ENCODE measurements at places on chromosomes 7 and 10. TPM values are rescaled to one million over a fixed set of nuclear protein-coding genes. Genes with fewer than 3 reads are reported as not detected.
A peak's percentile ranks its signal among the peaks of the same experiment; 100 is the strongest.

DNA sequence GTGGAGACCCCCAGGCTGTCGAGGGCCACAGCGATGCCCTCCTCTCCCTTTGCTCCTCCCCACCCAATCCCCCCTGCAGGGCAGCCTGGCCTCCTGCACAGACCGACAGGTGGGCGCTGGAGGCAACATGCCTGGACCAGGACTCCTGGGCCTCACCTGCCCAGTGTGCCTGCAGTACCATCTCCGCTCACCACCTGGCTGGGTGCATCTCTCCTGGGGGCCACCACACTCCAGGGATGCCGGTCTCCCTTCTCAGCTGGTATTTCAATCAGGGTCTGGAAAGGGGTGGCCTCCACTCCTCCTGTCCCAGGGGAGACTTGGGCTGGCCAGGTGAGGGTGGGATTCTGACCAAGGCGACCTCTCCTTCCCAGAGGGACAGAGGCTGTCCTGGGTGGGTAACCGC lies 17.2 kb upstream of the CFAP46 start:
- H3K4me3 ChIP-seq: no peak overlapping the region
- H3K36me3 ChIP-seq: no peaks in the 10 kb centered on the region
- no peaks in the 10 kb centered on the region for H3K4me1 ChIP-seq
- DNase-seq: no peak
- H3K27me3 ChIP-seq: peaks cover 70% of the 10 kb centered on the region

DNA sequence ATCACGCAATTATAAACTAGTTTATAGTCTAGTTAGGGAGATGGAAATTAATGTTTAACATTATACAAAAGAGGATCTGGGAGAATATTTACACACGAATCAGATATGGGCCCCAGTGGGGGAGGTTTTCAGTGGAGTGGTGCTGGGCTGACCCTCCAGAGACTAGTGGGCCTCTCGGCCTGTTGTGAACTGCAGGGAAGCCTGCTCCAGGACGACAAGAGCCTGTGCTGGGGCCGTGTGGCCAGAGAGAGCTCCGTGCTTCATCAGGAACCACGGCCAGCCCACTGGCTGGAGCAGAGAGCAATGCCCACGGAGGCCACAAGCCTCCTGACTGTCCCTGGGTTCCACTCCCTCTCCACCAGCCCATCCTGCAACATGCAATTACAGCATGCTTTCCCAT lies 11.3 kb upstream of the ESYT2 start:
- H3K4me3 ChIP-seq: no peak overlapping the region
- no peaks in the 10 kb centered on the region for H3K27me3 ChIP-seq
- no peak overlapping the region for H3K27ac ChIP-seq
- H3K4me1 ChIP-seq: no peaks in the 10 kb centered on the region
- DNase-seq: no peak

- no peaks in the 10 kb centered on the region for H3K4me1 ChIP-seq
- no peak for DNase-seq
- no peaks in the 10 kb centered on the region for H3K36me3 ChIP-seq
- H3K27me3 ChIP-seq: no peaks in the 10 kb centered on the region
These were observed 176.4 kb upstream of the ANK3 start for GRCh38 chr10:60566096-60566495.

The FGFR2 gene
- total RNA-seq: not detected

The ZNF746 gene
- total RNA-seq: 19.2 TPM

The ASAH2 gene
- 8.3 TPM for total RNA-seq

GRCh38 chr7:4037877-4038276 lies 644.2 kb upstream of the FOXK1 start:
- DNase-seq: no peak
- no peak overlapping the region for H3K4me3 ChIP-seq
- H3K27ac ChIP-seq: no peak overlapping the region
- H3K36me3 ChIP-seq: no peaks in the 10 kb centered on the region

DNA sequence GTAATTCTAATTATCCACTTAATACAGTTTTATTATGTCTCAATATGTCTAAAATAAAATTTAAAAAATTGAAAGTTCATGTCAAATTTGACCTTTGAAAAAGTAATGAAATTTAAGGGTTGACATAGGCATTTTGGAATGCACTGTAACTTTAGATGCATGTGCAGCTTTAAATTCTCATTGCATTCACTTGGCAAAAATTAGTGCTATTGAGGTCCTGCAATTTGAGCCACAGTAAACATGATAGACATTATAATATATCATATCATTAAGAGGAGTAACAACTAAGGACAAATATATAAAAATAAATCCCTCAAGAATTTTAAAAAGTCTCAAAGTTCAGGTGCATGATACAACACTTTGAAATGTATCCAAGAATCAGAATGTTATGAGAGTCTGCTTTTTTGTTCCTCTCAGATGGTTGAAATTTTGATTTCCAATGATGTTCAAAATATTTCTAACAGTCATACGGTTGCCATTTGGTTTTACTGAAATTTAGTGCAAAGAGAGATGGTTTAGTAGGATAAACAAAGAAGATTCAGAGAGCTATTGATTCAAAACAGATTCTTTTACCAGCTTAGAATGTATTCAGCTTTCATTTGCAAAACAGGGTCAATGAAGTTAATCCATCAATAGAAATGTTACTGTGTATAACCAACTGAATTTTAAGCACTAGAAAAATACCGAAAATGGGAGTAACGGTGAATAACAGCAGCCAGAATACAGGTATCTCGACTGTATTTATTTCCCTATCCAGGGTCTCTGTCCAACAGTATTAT lies 71.8 kb downstream of the SEMA3A start:
- no peaks in the 10 kb centered on the region for H3K27me3 ChIP-seq
- no peaks in the 10 kb centered on the region for H3K4me1 ChIP-seq
- no peak overlapping the region for H3K27ac ChIP-seq
- H3K36me3 ChIP-seq: no peaks in the 10 kb centered on the region

GRCh38 chr7:24836084-24836483 lies 78.8 kb upstream of the GSDME start:
- H3K27ac ChIP-seq: no peak overlapping the region
- H3K4me3 ChIP-seq: no peak overlapping the region
- no peaks in the 10 kb centered on the region for H3K27me3 ChIP-seq
- H3K36me3 ChIP-seq: peaks cover 8% of the 10 kb centered on the region
- no peaks in the 10 kb centered on the region for H3K4me1 ChIP-seq

- H3K27ac ChIP-seq: no peak overlapping the region
- H3K27me3 ChIP-seq: no peaks in the 10 kb centered on the region
- no peak overlapping the region for H3K4me3 ChIP-seq
- no peaks in the 10 kb centered on the region for H3K4me1 ChIP-seq
These were observed 172.3 kb upstream of the CTBP2 start for GRCh38 chr10:125332548-125333208.

GRCh38 chr7:156024201-156024600 lies 211.9 kb upstream of the SHH start:
- no peak overlapping the region for H3K4me3 ChIP-seq
- no peaks in the 10 kb centered on the region for H3K4me1 ChIP-seq
- H3K27ac ChIP-seq: no peak overlapping the region

DNA sequence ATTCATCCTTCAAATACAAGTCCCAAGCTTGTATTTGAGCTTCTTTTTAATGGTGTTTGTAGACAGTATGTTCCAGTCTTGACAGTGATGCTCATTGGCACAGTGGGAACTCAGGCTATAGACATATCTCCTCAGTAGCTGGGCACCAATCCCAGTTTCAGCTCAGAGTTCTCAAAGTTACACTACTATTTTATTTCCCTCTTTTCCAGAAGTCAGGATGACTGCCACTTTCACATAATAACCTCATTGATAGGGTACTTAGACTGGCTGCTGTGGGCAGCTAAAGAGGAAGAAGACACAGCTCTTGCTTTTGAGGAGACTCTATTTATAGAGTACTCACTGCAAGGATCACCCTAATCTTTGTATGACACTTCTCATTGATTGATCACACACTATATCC lies 2.4 kb downstream of the GBF1 start:
- H3K36me3 ChIP-seq: no peaks in the 10 kb centered on the region
- no peak overlapping the region for H3K27ac ChIP-seq
- DNase-seq: no peak
- H3K4me3 ChIP-seq: no peak overlapping the region

- H3K27me3 ChIP-seq: no peaks in the 10 kb centered on the region
- no peak for DNase-seq
- no peak overlapping the region for H3K4me3 ChIP-seq
- no peak overlapping the region for H3K27ac ChIP-seq
- H3K36me3 ChIP-seq: no peaks in the 10 kb centered on the region
- H3K4me1 ChIP-seq: peaks cover 12% of the 10 kb centered on the region
These were observed 55.0 kb upstream of the DUSP5 start for GRCh38 chr10:110442746-110443145.

DNA sequence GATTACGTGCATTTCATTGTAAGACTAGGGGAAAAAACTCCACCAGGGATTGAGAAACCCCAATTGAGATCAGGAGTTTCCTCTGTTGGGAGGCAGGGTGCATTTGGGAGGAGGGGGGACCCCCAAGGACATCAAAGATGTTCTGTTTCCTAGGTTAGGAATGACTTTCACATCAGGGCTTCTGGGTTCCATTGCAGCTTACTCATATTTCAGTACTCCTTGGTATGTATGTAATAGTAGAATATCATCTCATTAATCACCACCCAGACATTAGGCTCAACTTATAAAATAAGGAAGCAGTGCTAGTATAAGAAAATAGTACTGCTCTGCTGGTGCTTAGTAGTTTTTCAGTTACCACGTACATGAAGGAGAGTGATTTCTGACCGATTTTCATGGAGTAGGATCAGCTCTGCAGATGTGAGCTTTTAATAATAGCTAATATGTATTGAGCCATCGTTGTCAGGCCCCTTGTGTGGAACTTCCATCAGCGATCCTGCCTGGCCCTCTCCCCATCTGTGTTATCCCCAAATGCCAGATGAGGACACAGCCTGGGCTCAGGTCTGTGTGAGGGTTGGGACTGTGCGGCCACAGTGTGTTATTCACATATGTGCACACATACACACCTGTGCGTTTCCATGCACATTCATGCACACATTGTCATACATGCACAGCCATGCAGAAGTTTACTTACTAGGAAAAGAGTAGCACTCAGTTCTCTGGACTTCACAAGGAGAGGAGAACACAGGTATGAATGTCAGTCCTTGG lies 23.5 kb downstream of the UPP1 start:
- no peak for DNase-seq
- peaks cover 12% of the 10 kb centered on the region for H3K36me3 ChIP-seq
- H3K4me1 ChIP-seq: peaks cover 40% of the 10 kb centered on the region
- no peaks in the 10 kb centered on the region for H3K27me3 ChIP-seq
- no peak overlapping the region for H3K4me3 ChIP-seq

- H3K4me1 ChIP-seq: no peaks in the 10 kb centered on the region
- H3K27me3 ChIP-seq: peaks cover 46% of the 10 kb centered on the region
- H3K27ac ChIP-seq: no peak overlapping the region
These were observed 130.6 kb downstream of the EBF3 start for GRCh38 chr10:129833468-129833950.

- no peaks in the 10 kb centered on the region for H3K36me3 ChIP-seq
- no peak overlapping the region for H3K4me3 ChIP-seq
- no peaks in the 10 kb centered on the region for H3K27me3 ChIP-seq
- DNase-seq: no peak
- no peak overlapping the region for H3K27ac ChIP-seq
These were observed 218.1 kb upstream of the FOXP2 start for GRCh38 chr7:114196517-114196916.

The PAPOLB gene
- total RNA-seq: not detected

GRCh38 chr7:101963693-101964092 lies 146.3 kb downstream of the CUX1 start:
- H3K27me3 ChIP-seq: no peaks in the 10 kb centered on the region
- 0 out of 2 replicates have a peak, but pooled peaks cover 2% of the 10 kb centered on the region for H3K4me1 ChIP-seq
- DNase-seq: no peak

DNA sequence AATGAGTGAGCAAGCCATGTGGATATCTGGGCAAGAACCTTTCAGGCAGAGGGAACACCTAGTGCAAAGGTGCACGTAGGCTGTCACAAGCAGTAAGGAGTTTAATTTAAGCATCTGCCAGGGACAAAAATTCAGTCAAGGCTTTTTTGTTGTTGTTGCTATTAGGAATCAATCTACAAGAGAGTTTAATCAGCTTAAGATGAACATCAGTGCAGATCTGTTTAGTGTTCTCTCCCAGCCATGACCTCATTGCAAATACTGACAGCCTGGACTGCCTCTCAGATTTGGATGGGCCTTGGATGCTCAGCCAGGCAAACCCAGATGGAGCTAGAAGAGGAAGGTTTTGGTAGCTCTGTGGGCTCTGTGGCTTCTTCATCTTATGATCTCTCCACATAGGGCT lies 3.3 kb upstream of the GLCCI1 start:
- no peaks in the 10 kb centered on the region for H3K36me3 ChIP-seq
- H3K27me3 ChIP-seq: no peaks in the 10 kb centered on the region
- no peak for DNase-seq
- peaks cover 8% of the 10 kb centered on the region for H3K4me1 ChIP-seq
- H3K4me3 ChIP-seq: no peak overlapping the region
- H3K27ac ChIP-seq: no peak overlapping the region

The LRRC17 gene
- total RNA-seq: not detected

GRCh38 chr10:9296190-9296589 lies 1241.7 kb downstream of the GATA3 start:
- H3K27ac ChIP-seq: no peak overlapping the region
- H3K4me1 ChIP-seq: no peaks in the 10 kb centered on the region
- no peak overlapping the region for H3K4me3 ChIP-seq
- H3K27me3 ChIP-seq: no peaks in the 10 kb centered on the region
- DNase-seq: no peak

The STEAP2 gene
- 10.4 TPM for total RNA-seq

- H3K4me1 ChIP-seq: no peaks in the 10 kb centered on the region
- no peak overlapping the region for H3K27ac ChIP-seq
- no peak overlapping the region for H3K4me3 ChIP-seq
- H3K27me3 ChIP-seq: peaks cover 8% of the 10 kb centered on the region
These were observed 616.4 kb upstream of the MGMT start for GRCh38 chr10:128850647-128851046.

DNA sequence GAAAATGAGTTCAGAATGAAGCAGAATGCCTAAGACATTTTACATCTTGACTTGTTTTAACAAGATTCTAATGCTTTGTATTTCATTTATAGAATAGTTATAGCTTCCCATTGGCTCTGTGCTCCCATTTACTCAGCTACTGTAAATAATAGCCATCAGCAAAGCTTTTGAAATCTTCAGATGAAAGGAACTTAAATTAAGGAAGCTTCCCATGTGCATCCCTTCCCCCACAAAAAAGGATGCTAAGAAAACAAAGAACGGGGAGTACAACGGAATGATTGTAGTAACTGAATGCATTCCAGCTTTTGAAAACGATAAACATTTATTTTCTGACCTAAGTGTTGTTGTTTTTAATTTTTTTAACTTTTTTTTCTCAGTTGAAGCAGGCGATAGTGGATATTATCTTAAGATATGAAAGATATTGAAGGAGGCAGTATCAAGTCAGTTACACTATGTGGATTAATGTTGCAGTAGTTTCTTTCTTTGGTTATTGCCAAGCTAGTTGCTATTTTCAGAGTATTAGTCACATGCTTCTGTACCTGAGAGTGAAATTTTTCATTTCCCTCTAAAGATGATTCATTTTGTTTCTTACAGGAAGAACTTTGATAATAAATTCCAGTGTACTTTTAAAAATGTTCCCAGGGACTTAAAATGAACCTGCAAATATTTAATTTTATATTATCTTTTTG lies 129.2 kb downstream of the KCND2 start:
- H3K27me3 ChIP-seq: no peaks in the 10 kb centered on the region
- H3K4me3 ChIP-seq: no peak overlapping the region
- DNase-seq: peak; percentile 68
- H3K27ac ChIP-seq: peak overlapping the region; percentile 85
- H3K36me3 ChIP-seq: no peaks in the 10 kb centered on the region

GRCh38 chr10:62794306-62794705 lies 10.2 kb upstream of the ADO start:
- H3K4me3 ChIP-seq: no peak overlapping the region
- H3K27me3 ChIP-seq: no peaks in the 10 kb centered on the region
- DNase-seq: no peak
- H3K36me3 ChIP-seq: no peaks in the 10 kb centered on the region

The TMEM178B gene
- not detected for total RNA-seq

- H3K4me3 ChIP-seq: no peak overlapping the region
- no peak overlapping the region for H3K27ac ChIP-seq
- H3K27me3 ChIP-seq: no peaks in the 10 kb centered on the region
- H3K4me1 ChIP-seq: no peaks in the 10 kb centered on the region
- DNase-seq: no peak
- no peaks in the 10 kb centered on the region for H3K36me3 ChIP-seq
These were observed 79.5 kb upstream of the LRGUK start for GRCh38 chr7:134047675-134048074.

Data from PC-9 (cell line).